Stimulated activated CD8-positive, alpha-beta memory T cell treated with anti-CD3 and anti-CD28 coated beads, Interleukin-2, amount 100 ng/mL, for 48 hours (primary cell): ENCODE measurements at places on chromosomes 1 and 21.

- no peak for DNase-seq
Measured at GRCh38 chr1:79100385-79100784, 93.9 kb upstream of the ADGRL4 start.

DNA sequence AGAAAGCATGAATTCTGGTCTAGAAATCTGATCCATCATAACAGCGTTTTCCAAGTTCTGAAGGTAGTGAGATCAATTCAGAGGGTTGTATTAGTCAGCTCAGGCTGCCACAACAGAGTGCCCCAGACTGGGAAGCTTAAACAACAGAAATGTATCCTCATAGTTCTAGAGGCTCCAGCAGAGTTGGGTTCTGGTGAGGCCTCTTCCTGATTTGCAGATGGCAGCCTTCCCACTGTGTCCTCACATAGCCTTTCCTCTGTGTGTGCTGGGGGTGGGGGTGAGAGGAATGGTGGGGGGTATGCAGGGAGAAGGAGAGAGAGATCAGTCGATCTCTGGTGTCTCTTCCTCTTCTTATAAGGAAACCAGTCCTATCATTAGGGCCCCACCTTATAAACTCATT lies 15.1 kb downstream of the ZBTB8B start:
- DNase-seq = no peak

- DNase-seq = no peak
Measured at GRCh38 chr1:223831755-223832636, 13.8 kb downstream of the TP53BP2 start.

- no peak for DNase-seq
Measured at GRCh38 chr1:147052143-147052542, 114.0 kb downstream of the NBPF12 start.

DNA sequence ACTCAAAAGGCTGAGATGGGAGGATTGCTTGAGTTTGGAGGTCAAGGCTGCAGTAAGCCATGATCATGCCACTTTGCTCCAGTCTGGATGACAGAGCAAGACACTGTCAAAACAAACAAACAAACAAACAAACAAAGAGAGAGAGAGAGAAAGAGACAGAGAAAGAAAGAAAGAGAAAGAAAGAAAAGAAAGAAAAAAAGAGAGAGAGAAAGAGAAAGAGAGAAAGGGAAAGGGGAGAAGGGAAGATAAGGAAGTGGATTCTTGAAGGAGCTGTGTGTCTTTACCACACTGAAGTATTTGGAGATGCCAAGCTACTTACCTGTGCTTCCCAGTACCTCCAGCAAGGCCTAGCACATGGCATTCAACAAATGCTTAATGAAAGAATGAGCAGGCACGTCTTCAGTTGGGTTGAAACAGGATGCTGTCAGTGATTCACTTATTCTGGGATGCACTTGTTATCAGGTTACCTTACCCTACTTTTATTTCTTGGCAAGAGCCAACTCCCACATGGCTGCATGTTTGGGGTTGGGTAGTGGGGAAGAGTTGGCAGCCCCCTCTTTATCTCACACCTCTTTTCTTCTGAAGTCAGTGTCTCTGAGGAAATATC lies 28.8 kb downstream of the CD101 start:
- no peak for DNase-seq

GRCh38 chr1:39082811-39083576 lies 56.8 kb downstream of the NDUFS5 start:
- no peak for DNase-seq

DNA sequence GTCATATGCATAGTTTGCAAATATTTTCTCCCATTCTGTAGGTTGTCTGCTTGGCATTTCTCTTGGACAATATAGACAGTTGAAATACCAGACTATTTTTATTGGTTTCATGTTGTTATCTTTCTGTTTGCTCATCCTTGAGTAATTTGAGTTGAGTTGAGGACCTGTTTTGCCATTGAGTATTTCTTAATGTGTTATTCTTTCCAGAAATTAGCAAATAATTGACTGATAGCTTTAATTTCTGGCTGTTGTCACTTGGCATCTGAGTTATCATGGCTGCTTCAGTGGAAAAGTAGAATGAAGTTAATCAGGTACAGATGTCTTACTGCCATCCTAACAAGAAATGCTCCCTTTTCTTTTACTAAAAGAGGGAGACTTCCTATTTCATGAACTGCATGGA lies 264.8 kb upstream of the DUSP10 start:
- DNase-seq = no peak

DNA sequence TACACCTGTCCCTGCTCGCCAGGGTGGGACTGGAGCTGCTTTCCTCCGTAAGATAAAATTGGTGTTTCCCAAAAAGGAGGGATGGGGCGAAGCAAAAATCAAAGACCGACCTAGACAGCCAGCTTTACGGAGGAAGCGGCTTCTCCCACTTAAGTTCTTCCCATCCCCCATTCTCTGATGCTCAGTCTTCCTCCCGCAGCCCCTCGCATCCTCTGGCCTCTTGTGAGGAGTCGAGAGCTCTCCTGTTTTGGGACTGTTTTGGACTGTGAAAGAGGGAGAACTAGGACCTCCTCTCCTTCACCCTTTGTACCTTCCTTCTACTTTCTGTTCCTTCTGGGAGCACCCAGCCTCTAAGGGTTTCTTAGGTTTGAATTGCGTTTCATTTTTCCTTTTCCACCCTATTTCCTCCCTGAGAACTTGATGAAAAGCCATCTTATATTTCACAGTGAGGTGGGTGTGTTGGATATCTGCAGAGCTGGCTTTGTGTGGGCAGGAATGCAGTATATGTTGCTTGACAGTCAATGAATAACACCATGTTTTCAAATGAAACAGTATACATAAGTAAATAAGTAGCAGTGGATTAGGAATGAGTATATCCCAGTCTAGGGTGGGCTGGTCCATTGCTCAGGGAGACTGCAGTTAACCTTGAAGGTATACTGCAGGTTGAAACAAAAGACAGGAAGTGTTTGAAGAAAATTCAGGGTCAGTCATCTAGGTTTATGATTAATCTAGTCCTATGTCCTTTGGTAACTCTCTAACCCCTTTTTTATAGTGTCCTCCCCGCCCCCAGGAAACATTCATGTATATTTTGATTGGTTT lies 848 bp downstream of the CTTNBP2NL start:
- no peak for DNase-seq

GRCh38 chr1:111653709-111654108 lies 34.1 kb downstream of the RAP1A start:
- no peak for DNase-seq

DNA sequence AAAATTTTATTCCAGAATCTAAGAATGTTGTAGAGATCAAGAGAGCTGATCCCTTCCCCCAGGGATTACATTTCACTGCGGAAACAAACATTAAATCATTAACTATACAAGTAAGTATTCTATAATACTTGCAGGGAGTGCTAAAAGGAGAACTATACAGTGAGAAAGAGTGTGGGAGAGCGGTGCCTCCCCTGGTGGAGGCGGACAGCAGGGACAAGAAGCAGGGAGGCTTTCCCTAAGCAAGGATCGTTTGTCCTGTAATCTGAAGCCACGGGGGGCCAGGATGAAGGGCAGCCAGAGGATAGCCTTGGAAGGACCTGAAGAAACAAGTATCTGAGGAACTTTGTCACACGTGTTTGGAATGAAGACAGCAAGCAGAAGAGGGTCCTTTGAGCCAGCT lies 40.1 kb downstream of the SLC9C2 start:
- DNase-seq = no peak

GRCh38 chr1:92992054-92992453 lies 30.8 kb upstream of the DIPK1A start:
- DNase-seq = no peak

- no peak for DNase-seq
Measured at GRCh38 chr1:32216566-32216965, 5.6 kb downstream of the TMEM234 start.
